Naive thymus-derived CD4-positive, alpha-beta T cell (primary cell): ENCODE measurements at places on chromosomes 12 and 14.

GRCh38 chr14:94123868-94124267 is 5.5 kb downstream of the IFI27L2 start:
- DNase-seq: no peak

GRCh38 chr12:84696908-84697540 is 215.6 kb downstream of the SLC6A15 start:
- DNase-seq: no peak

DNA sequence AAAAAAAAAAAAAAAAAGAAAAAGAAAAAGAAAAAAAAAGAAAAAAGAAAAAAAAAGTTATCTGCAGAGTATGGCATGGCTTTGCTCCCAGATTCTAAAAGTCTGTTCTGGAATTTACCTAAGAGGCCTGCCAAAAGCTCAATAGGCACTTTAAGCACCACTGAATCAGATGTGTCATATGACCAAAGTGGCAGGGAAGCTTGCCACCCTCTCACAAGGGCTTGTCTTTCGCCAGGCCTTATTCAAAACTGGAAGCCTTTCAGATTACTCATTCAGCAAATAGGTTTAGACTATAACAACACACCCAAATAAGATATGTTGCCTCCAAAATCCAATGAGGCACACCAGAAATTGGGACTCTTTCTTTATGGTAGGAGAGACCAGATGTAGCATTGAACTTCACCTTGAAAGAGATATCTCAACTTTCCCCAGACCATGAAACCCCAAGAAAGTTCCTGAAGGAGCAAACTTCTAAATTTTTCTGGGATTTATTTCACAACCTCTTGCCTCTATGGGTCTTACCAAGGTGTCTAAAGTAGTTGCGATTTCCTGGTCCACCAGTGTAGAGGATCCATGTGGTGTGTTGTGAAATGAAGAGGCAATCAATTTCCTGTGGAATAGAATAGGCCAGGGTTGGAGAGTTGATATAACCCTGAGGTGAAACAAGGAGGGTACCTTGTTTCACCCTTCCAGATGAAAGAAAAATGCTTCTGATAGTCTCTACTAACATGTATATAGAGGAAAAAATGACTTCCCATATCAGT is 218.8 kb downstream of the DAD1 start:
- no peak for DNase-seq

- DNase-seq: no peak
Measured at GRCh38 chr12:64716839-64717455, 42.3 kb downstream of the GNS start.

DNA sequence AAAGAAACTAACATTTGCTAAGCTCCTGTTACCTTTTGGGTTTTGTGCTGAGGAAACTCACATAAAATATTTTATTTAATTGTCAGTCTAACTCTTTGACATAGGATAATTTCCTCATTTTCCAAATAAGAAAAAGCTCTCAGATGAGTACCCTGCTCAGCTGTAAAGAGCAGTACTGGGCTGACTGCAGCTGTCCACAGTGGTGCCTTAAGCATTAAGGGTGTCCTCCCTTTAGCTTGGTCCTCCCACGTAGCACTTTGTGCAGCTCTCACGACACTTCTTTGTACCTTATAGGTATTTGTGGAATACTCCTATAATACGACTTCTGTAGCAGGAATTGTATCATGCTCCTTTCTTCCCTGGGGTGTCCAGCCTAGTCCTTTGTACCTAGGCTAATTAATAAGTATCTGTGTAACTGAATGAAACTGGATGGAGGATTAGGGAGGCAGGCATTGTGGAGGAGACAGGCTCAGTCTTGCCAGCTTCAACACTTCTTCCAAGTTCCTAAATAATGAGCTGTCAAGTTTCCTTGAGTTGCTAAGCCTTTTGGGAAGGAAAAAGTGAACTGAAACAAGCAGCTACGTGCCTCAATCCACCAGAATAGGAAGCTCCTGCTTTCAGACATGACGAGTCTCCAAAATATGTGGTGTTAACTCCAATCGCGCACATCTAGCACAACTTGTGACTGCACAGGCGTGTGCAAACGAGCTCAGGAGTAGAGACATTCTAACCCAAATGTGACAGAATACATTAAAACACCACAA is 123.0 kb downstream of the SLC38A4 start:
- no peak for DNase-seq

DNA sequence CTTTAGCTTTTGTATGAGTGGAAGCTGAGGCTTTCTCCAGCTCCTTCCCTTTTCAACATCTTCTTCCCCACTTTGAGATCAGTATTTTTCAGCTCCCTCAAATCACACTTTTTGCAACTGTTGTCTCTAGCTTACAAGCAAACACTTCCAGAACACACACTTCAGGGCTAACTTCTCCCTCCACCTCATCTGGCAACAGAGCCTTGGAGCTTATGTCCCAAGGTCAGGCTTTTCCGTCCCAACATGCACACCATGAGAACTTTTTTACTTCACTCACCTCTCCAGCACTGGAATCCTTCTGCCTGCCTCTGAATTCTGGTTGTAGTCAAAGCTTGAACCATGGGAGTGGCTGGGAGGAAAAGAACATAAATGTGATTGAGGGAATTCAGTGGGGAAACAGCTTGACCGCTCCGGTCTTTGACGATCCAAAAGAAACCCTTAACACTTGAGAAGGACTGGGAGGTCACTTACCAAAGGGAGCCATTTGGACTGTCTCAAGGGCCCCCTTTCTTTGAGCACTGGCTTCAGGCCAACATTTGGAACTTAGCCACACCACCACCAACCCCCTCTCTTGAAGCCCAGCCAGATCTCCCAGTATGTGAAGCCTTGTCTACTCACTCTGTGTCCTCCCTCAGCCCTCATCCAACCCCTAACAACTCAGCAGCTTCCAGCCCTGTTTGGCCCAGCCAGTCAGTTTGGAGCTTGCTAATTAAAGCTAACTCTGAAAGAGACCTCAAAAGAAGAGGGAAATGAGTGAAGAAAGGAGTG is 3.9 kb upstream of the BLOC1S1 start:
- DNase-seq: no peak

- DNase-seq: no peak
Measured at GRCh38 chr12:57242329-57242690, 8.7 kb downstream of the STAC3 start.

GRCh38 chr12:20489645-20490044 is 121.3 kb downstream of the PDE3A start:
- no peak for DNase-seq

DNA sequence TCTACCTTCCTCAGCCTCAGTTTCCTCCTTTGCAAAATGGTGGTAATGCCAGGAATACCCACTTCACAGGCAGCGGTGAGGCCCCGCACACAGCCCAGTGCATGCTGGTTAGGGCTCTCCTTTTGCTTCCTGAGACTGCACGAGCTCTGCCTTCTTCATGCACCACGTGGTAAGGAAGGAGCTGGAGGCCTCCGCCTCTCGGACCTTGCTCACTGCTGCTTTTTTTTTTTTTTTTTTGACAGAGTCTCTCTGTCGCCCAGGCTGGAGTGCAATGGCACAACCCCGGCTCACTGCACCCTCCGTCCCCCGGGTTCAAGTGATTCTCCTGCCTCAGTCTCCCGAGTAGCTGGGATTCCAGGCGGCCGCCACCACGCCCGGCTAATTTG is 18.1 kb downstream of the TAMALIN start:
- DNase-seq: peak; percentile 65

DNA sequence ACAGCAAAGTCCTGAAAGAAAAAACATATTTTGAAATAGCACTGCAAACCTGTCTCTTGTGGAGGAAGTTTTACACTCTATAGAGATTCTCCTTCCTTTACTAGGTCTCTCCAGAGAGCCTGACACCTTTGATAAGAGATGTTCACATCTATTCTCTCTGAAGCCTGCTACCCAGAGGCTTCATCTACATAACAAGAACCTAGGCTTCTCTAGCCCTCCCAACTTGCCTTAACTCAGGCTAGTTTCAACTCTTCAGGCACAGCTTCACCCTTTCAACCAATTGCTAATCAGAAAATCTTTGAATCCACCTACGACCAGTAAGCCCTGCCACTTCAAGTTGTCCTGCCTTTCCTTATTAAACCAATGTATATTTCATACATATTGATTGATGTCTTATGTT is 60.6 kb downstream of the IFNG start:
- DNase-seq: no peak

GRCh38 chr14:88631091-88631490 is 68.3 kb downstream of the ZC3H14 start:
- no peak for DNase-seq

GRCh38 chr12:93706387-93706786 is 29.2 kb downstream of the CRADD start:
- no peak for DNase-seq

- no peak for DNase-seq
Measured at GRCh38 chr12:15179672-15180071, 41.5 kb downstream of the RERG start.

GRCh38 chr14:96108061-96108795 is 69.1 kb downstream of the C14orf132 start:
- DNase-seq: no peak

GRCh38 chr12:53752621-53753020 is 842 bp upstream of the CISTR start:
- no peak for DNase-seq

- DNase-seq: no peak
Measured at GRCh38 chr12:76698316-76698715, 65.6 kb upstream of the ZDHHC17 start.

DNA sequence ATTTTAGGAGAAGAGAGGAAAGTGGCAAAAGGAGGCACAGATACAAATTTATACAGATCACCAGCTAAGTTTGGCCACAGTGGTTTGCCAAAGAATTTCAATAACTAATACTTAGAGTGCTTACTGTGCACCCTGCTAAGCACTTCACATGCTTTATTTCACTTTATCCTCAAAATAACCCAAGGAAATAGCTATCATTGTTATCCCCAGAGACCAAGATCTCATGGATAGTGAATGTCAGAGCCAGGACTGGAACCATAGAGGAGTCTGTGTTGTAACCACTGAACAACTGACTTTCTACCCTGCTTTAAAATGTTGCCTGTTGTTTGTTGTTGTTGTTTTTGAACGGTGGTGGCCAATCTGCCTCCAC is 1.3 kb upstream of the TCP11L2 start:
- no peak for DNase-seq

GRCh38 chr14:102497998-102498677 is 11.4 kb downstream of the ANKRD9 start:
- no peak for DNase-seq

- no peak for DNase-seq
Measured at GRCh38 chr12:117845271-117845904, 123.4 kb downstream of the KSR2 start.

GRCh38 chr14:55245657-55246268 is 25.5 kb upstream of the FBXO34 start:
- peak; percentile 33 for DNase-seq

GRCh38 chr12:85489194-85489593 is 209.2 kb downstream of the ALX1 start:
- DNase-seq: no peak

GRCh38 chr14:50106178-50106577 is 10.2 kb downstream of the VCPKMT start:
- DNase-seq: no peak

DNA sequence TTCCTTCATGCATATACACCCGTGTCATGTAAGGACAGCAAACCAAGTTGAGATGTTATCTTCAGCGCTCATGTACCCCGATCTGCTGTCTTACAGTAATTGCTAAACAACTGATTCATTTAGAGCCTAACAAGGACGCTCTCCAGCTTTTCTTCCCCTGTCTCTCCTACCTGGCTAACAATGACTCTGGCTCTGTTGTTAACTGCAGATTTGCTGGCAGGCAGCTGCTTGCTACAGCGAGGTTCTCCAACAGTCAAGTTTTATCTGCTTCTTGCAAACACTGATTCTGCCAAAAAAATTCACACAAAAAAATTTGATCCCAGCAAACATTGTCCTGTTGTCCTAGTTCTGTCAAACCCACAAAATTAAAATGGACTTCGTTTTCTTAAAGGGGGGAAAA is 101.6 kb downstream of the OTX2 start:
- DNase-seq: no peak

- DNase-seq: no peak
Measured at GRCh38 chr12:91058786-91059185, 962 bp upstream of the KERA start.

GRCh38 chr14:95236221-95236620 is 78.9 kb upstream of the DICER1 start:
- no peak for DNase-seq

DNA sequence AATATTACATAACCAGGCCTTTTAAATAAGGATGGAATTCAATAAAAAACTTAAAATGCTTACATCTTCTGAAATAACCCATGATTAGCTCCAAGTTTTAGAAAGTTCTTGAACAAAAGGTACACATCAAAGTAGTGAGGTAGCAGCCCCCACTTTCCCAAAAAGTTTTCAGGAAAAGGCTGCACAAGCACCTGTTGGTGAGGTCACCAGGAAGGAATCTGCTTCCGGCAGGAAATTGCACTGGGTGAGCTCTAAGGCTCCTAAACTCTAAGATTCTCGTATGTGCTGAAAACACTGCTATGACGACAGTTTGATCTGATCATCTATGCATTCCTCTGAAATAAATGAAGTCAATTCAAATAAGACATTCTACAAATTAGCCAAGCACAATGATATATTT is 34.3 kb upstream of the TTC7B start:
- DNase-seq: no peak

GRCh38 chr12:52027085-52027843 is 20.5 kb downstream of the TAMALIN start:
- DNase-seq: no peak

GRCh38 chr12:113276946-113277500 is 55.8 kb downstream of the TPCN1 start:
- no peak for DNase-seq

DNA sequence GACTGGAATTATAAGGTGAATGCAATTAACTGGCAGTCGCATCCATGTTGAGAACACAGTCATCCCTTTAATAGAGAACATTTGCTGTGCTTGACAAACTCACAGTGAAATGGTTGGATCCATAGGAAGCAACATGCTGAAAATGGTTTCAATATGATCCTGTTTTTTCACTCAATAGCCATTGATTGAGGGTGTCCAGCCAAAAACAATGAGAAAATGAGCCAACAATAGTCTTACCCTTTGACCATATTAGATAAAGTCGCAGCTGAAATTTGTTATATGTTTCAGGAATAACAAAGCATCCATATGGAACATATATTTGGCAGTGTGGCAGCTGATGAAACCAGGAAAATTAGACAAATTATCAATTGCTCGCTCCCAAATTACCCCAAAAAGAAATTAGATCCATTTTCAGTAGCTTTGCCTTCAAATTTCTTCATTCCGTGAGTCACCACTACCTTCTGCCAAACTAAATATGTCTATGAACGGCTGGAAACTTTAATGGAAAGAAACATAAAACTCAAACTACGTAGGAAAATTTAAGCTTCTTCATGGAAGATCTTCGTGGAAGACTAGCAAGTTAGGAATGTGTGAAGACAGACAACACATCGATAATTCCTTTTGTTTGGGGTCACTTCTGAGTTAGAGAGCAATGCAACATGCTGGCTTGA is 17.4 kb downstream of the IGF1 start:
- no peak for DNase-seq

GRCh38 chr12:93773122-93773871 is 96.1 kb downstream of the CRADD start:
- DNase-seq: no peak

GRCh38 chr14:35814371-35815005 is 5.4 kb upstream of the RALGAPA1 start:
- DNase-seq: peak; percentile 69
